GM23338 (cell line): ENCODE measurements at places on chromosomes 11 and 22.

- DNase-seq, result no peak
Observed at GRCh38 chr22:49158741-49159564, 668.7 kb downstream of the BRD1 start.

- DNase-seq, result peak; percentile 75
Observed at GRCh38 chr11:133403900-133404299, 128.4 kb downstream of the OPCML start.

DNA sequence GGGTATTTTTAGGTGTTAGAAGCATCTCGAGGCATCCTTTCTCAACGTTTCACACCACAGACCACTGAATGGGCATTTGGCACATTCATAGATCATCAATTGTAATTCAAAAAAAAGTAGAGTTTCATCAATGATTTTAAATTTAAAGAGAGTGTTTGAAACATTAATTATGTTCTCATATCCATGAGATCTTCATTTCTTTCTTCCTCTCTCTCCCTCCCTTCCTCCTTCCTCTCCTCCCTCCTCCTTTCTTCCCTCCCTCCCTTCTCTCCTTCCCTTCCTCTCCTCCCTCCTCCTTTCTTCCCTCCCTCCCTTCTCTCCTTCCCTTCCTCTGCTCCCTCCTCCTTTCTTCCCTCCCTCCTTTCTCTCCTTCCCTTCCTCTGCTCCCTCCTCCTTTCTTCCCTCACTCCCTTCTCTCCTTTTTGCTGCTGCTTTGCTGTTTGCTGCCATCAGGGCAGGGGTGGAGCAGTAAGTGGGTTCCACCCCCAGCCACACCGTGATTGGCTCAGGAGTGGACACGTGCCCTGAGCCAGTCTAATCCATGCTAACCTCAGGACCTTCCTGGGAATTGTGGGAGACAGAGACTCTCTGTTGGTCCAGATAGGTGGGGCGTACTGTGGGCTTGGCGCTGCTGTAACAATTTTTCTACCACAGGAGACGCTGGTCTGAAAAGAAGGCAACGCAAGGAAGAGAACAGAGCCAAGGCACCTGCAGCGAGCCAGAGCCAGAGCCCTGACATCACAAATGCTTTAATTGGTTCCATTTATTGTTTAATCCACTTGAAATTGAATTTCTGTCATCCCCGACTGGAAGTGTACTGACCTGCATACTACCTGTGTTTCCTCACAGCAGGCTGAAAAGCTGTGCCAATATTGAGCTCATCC is 33.7 kb upstream of the APOBEC3A start:
- DNase-seq, result peak; percentile 62

DNA sequence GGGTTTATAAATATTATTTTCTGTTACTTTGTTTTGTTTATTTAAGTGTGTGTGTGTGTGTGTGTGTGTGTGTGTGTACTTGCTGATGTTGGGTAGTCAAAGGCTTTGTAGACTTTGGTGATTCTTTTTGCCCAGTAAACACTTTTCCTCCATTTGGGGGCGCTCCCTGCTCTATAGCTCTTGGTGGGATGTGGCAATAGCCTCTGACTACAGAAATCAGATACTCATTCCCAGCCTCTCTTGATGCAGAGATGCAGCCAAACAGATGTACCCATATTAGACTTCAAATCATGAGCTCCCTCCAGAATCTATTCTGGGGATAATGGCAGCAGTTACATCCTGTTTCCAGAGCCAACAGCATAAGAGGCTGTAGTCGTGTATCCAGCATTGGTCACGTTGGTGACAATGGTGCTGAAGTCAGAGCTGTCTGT is 33.4 kb upstream of the APOL5 start:
- peak; percentile 67 for DNase-seq

- no peak for DNase-seq
Observed at GRCh38 chr11:34180040-34180813, 74.8 kb downstream of the NAT10 start.

GRCh38 chr11:7851391-7851790 is 54.6 kb upstream of the OR5P2 start:
- DNase-seq, result peak; percentile 57

DNA sequence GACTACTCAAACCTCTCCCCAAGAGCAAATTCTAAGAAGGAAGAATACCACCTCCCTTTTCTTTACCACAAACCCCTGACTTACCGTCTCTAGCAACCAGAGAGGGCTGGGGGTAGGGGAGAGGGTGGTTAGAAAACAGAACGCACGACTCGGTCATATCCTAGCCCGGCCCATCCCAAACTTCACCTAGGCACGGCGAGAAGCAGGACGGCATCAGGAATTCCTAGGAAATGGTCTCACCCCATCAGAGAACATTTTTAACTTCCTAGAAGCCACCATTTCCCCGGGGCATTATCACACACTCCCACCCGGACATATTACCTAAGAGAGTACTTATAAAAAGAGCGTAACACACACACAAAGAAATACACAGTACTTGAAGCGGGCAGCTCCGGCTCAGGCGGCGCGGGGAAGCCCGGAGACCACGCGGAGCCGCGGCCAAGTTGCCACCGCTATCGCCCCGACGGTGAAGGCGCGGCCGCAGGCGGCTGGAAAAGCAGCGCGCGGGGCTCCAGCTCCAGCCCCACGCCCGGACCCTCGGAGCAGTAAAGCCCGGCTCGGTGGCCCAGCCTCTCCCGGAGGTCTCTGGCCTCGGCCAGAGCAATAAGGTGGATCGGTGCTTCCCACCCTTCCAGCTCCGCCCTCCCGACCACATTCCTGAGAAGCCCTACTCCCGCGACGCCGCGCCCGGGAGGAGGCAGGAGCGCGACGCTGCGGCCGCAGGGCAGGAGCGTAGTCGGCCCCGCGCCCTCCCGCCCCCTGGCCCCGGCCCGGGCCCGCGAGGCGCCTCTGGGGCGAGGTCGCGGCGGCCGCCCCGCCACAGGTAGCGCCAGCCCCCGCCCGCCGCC is 878 bp downstream of the RRAS2 start:
- peak; percentile 91 for DNase-seq

DNA sequence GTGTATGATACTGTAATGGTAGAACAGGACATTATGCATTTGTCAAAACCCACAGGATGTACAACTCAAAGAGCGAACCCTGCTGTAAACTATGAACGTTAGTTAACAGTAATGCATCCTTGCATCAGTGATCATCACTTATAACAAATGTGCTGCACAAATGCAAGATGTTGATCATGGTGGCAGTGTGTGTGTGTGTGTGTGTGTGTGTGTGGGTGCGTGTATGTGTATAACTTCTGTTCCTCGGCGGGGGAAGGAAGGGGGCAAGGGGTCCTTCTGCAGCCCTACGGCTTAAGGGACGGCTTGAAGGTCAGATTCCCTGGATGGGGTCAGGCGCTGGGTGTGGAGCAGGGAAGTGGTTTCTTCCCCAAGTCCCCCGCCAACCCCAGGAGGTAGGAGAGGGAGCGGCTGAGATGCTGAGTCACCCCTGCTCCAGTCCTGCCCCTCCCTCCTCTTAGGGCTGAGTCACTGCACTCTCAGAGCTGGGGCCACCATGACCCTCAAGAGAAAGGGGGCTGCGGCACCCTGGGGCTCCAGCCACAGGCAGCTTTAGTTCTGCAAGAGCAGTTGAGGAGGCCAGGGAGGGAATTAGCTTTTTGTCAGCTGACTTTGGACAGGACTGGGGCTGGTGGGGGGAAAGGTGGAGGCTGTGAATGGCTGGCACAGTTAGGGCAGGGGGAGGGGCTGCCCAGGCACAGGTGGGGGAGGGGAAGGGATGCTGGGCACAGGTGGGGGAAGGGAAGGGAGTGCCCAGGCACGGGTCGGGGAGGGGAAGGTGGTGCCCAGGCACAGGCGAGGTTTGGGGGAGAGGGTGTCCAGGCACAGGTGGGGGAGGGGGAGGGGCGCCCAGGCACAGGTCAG is 8.8 kb upstream of the CTSD start:
- DNase-seq, result peak; percentile 79

DNA sequence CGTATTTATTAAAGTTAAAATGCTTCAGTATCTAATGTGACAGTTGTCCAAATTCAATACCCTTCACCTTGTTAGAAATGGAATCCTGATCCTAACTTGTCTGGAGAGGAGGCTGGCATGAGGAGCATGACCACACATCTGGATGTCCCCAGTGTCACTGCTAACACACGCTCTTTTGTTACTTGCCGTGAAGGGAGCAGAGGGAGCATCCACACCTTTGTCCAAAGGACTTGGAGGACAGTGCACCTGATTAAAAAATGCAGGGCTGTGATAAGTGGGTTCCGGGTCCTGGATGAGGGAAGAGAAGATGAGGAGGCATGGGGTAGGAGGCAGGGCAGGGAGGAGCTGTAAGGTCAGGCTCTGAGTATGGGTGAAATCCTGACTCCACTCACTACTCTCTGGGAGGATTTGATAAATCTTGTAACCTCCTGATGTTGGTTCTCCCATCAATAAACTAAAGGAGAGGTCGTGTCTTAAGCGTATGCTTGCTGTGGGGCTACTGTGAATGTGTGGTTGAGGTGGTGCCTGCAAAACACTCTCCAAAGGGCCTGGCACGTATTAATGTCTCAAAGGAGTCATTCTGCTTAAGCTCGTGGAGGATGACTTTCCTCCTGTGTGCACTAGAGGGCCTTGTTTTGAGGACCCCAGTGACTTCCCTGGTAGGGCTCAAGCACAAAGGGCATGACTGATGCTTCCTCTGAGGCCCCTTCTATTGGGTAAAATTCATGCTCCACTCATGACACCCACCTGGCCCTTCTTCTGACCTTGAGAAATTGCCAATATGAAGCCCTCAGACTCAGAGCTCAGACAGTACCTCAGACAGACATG is 16.8 kb upstream of the IGLL5 start:
- DNase-seq, result peak; percentile 63
